ENCODE measurements at places on chromosomes 7 and 10. TPM values are rescaled to one million over a fixed set of nuclear protein-coding genes. Genes with fewer than 3 reads are reported as not detected.

NXPH1 gene
- 0.05 TPM for total RNA-seq

MICU1 gene
- 21.2 TPM for total RNA-seq

DNA sequence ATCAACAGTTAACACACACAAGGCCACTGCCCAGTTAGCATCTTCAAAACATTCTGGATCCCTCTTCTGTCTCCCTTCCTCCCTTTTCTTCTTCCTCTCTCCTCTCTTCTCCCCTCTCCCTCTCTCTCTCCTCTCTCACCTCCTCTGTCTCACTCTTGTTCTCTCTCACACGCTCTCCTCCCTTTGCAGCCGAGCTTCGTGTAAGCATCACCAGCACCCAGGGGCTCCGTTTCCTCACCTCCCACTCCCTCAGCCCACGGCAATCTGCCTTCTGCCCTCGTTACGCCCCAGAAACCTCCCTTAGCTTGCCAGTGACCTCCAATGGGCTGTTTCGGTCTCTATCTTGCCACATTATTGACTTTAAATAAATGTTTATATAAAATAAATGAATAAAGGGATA lies 147.4 kb downstream of the TEX36 start:
- H3K36me3 ChIP-seq: no peaks in the 10 kb centered on the region
- H3K27me3 ChIP-seq: no peaks in the 10 kb centered on the region
- DNase-seq: no peak
- H3K27ac ChIP-seq: no peak overlapping the region
- H3K4me1 ChIP-seq: no peaks in the 10 kb centered on the region

DNA sequence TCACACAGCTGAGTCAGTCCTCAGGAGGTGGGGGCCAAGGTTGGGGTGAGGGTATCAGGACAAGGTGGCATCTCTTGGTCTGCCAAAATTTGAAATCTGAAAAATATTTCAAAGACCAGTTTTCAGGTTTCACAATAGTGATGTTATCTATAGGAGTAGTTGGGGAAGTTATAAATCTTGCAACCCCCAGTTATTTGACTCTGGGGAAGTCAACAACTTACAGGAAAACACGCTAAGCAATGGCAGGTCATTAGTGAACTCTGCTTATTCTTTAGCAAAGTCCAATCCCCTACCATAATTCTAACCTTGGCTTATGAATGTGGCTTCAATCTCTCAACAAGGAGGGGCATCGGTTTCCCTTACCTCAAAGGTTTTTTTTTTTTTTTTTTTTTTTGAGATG lies 94.9 kb downstream of the MARCHF5 start:
- no peaks in the 10 kb centered on the region for H3K27me3 ChIP-seq
- H3K4me1 ChIP-seq: no peaks in the 10 kb centered on the region
- no peak for DNase-seq
- no peak overlapping the region for H3K4me3 ChIP-seq

VGF gene
- 0.05 TPM for total RNA-seq

- DNase-seq: no peak
- H3K27me3 ChIP-seq: no peaks in the 10 kb centered on the region
- no peak overlapping the region for H3K27ac ChIP-seq
- no peaks in the 10 kb centered on the region for H3K36me3 ChIP-seq
Measured at GRCh38 chr7:28871631-28872030, 86.5 kb downstream of the TRIL start.

CLRN3 gene
- 0.05 TPM for total RNA-seq

GRCh38 chr7:132410861-132411541 lies 165.3 kb downstream of the PLXNA4 start:
- no peak overlapping the region for H3K4me3 ChIP-seq
- H3K4me1 ChIP-seq: no peaks in the 10 kb centered on the region
- no peak for DNase-seq
- H3K36me3 ChIP-seq: no peaks in the 10 kb centered on the region
- H3K27me3 ChIP-seq: no peaks in the 10 kb centered on the region
- no peak overlapping the region for H3K27ac ChIP-seq

DNA sequence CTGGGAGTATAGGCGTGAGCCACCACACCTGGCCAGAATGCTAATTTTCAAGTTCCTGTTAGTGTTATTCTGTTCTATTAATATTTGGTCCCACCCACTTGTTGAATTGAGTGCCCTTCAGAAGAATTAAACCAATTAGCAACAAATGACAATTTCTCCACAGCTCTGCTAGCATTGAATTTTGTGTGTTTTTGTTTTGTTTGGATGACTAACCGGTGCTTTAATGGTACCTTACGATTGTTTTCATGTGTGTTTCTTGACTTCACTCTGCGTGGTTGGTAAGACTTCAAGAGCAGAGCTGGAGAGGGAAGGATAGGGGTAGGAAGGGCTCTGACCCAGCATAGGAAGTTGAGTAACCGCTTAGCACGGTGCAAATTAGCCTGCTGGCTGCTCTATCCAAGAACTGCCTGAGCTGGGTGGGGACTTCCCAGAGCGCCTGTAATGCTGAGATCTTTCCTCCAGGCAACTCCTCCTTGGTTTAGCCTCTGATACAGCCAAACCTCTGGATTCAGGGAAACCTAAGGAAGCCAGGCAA lies 4.6 kb downstream of the ARPC1B start:
- peaks cover 29% of the 10 kb centered on the region for H3K4me1 ChIP-seq
- H3K4me3 ChIP-seq: peak overlapping the region; percentile 37
- no peaks in the 10 kb centered on the region for H3K27me3 ChIP-seq
- peak overlapping the region; percentile 77 for H3K27ac ChIP-seq
- no peak for DNase-seq

Measured in thymus (tissue), 14 donors.